Activated CD4-positive, alpha-beta T cell treated with anti-CD3 and anti-CD28 coated beads for 24 hours (primary cell): ENCODE measurements at places on chromosomes 2 and 18.
A peak's percentile ranks its signal among the peaks of the same experiment; 100 is the strongest.

GRCh38 chr18:70334728-70335329 is 46.0 kb downstream of the SOCS6 start:
- DNase-seq, result no peak

- DNase-seq, result no peak
Measured at GRCh38 chr2:49037197-49037596, 117.1 kb downstream of the FSHR start.

DNA sequence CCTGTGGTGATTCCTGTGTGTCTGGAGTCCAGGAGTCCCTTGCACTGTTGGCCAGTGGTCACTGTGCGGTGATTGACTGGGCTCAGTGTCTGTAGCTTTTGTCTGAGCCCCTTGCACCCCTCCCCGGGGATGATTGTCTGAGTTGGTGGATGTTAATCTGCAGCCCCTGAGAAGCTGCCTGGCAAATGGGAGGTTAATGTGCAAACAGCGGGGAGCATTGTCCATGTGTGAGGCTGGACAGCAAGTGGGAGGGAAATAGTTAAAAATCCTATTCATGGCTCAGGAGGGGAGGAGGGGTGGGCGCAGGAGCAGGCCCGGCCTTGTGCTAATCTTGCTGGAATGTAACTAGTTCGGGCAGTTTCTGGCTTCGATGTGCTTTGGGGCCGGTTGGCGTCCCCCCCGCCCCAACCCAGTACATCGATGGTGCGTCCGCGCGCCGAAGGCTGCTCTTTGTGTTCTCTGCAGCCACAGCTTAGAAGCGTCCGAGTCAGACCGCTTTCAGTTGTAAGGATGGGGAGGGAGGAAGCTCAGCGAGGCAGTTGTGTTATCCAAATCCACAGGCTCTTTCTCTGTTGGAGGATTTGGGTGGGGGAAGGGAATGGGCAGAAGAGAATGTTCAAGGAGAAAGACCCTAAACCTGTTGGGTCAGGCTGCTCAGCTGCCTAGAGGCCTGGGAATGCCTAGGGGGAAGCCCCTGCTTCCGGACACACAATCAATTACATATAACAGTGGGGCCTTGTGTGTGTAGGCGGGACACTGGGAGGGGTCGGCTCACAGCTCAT is 71.8 kb downstream of the TGOLN2 start:
- DNase-seq, result no peak

GRCh38 chr2:128311216-128311754 is 7.4 kb downstream of the HS6ST1 start:
- DNase-seq, result no peak

DNA sequence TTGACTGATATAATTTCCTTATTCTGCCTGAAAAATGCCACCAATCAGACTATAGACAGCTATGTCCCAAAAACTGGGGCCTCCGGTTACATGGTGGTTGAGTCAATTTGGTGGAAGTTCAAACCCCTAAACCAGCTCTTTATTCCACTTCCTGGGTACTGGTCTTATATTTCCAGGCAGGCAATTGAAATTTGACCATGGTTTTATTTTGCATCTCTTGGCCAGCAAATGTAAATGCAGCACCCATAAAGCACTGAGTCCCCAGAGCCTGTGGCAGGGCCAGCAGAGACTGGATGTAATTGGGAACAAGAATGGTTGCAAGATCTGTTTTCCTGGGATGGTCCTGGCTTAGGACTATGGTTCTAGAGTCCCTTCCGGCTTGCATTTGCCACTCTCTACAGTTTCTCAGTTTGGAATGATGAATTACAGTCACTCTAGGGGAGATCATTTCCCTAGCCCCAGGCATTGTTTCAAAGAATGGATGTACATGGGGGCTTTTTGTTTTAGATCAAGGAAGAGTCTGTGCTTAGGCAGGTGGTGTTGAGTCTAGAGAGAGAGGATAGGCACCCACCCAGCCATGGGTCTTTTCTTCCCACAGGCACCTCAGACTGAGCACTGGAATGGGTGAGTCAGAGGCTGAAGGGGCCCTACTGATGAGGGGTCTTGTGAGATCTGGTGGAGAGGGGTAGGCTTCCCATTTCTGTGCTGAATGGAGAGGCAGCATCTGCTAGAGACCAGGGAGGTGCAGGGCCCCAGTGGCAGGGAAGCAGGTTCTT is 108.4 kb upstream of the CDC42EP3 start:
- no peak for DNase-seq

DNA sequence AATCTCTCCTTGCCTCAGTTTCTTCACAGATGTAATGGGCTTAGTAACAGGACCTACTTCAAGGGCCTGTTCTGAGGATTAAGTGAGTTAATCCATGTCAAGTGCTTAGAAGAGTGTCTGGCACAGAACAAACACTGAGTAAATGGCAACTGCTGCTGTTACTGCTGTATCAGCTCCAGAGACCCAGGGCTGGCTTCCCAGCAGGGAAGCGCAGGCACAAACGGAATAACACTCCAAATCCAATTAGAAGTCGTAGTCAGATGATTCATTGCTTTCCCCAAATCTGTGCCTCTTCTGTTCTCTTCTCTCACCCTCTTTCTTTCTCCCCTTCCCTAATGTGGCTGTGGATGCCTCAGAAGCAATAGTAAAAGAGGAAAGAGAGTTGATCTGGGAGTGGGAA is 101.1 kb upstream of the FZD7 start:
- DNase-seq, result no peak

GRCh38 chr2:18387441-18388206 is 172.8 kb downstream of the RDH14 start:
- peak; percentile 31 for DNase-seq

DNA sequence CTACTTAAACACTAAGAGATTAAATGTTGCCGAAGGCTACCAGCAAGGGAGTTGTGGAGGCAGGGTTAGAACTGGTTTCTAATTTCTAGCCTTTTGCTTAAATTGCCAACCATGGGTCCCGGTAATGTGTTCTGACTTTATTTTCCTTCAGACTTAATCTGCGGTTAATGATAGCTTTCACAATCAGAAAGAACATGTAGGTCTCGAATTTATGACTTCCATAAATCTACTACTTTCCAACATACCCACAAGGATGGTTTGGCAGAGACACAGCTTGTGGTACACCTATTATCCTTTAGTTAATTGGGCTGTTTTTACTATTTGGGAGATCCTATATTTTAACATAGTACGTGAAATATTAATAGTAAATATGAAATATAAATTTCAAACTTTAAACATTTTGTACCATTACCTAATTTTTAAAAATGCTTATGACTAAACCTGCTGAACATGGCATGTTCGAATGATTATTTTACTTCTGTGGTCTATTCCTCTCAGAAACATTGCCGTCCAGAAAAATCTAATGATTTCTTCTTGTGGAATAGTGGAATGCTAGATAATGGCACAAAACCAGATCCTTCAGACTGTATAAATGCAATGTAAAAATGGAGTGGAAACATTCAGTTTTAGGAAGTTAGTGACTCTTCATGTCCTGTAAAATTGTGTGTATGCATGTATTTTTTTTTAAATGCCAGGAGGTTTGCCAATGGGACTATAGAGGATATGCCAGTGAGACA is 41.3 kb downstream of the PARD3B start:
- DNase-seq, result no peak

GRCh38 chr2:71330585-71331330 is 824 bp upstream of the ZNF638 start:
- no peak for DNase-seq

- no peak for DNase-seq
Measured at GRCh38 chr2:910698-911097, 40.0 kb upstream of the SNTG2 start.

DNA sequence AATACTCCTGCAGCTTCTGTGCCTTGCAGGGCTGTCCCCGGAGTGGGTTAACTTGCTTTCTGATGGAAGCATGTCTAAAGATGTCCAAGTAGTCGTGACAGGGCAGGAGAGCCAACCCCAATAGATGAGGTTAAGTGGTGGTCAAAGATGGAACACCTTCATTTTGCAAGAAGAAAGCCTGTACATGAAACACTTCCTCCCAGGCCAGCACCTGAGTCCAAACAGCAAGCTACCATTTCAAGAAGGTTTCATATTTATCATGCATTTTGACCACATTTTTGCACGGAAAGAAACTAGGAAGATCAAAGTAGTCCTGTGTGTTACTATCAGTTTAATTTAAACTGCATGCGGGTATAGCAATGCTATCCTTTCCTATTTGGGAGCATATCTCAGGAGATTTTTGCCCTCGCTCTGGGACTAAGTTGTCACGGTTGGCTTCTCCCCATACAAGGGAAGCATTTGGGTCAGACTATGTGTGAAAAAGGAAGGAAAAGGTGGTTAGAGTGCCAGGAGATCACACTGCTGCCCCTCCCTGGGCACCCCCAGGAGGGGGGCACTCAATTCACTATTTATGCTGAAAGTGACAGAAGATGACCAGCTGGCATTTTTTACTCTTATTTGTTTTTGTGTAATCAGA is 187.6 kb downstream of the ZNF521 start:
- DNase-seq, result no peak

DNA sequence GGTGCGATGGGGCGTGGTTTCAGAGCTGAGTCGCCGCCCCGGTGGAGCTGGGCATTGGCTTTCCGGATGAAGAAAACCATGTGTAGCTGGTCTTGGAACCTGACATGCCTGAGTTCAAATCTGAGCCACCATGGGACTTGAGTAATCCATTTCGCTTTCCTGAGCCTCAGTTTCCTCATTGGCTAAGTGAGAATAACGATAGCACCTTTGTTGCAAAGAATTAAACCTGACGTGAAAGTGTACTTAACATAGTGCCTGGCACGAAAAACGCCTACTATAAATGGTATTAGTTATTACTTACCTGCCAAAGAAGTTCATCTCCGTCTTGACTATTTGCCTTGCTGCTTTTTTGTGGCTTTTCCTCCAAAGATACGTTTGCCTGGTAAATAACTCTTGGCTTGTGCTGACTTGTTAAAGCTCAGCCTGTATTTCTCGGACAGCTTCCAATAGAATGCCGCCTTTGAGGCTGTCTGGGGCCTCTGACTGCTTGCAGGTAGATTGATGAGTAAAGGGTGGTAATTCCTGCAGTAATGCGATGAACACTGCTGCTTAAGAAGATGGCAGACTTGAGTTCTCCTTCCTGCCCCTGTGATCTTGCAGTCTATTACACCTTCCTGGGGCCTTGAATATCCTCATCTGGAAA is 1.3 kb downstream of the CDCA7 start:
- DNase-seq, result peak; percentile 10

DNA sequence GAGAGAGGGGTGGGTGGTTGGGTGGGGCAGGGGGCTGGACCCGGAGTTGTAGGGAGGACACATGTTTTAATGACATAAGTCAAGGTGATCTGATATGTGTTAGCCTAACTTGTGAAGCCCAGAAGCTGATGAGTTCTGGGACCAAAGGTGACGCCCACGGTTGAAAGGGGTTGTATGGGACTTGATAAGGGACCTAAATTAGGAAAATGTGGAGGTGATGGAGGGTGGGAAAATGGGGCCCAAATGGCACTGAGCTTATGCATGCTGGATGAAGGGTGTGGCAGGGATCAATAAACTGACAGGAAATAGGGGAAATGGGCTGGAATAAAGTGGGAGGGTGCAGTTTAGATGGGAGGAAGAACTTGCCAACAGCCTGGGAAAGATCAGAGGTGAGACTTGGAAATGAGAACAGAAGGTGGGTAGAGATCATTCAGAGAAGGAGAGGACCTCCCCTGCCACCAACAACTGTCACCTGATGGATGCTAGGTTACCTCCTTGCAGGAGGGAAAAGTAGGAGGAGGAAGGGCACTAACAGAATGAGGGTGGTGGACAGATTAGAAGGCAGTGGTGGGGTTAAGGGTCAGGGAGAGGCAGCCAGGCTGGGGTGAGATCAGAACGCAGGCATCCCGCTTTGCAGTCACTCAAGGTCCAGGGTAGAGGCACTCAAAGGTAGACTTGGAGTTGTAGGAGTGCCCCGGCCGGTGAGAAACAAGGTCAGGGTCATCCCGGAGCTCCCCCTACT is 15.3 kb downstream of the WNT10A start:
- no peak for DNase-seq

GRCh38 chr2:102239344-102239743 is 52.5 kb downstream of the IL1RL2 start:
- DNase-seq, result no peak

DNA sequence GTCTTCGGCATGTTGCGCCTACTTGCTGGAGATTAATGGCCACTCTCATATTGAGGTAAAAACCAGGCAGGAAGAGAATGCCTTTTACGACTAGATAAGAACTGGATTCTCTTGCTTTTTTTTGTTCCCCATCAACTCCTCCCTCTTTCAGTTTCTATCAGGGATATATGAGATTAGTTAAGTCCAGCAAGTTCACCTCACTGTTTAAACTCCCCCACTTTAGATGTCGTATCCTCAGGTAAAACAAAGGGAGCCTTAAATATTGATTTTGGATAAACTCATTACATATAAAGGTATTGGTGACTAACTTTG is 98.4 kb downstream of the PLEKHM3 start:
- no peak for DNase-seq

DNA sequence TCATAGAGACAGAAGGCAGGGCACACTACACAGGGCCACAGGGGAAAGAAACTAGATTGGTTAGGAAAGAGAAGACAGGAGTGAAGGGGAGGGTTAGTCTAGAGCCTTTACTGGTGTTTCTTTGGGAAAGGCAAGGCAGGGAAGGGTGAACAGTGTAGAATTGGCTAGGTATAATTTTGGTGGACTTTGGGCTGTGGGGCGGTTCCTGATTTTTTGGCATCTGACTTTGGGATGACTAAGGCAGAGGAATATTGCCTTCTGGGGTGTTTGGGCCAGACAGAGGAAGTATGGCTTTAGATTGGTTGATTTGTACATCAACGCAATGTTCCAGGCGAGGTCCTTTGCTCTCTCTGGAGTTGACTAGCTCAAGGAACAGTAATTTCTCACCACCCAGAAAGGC is 534.8 kb downstream of the DCC start:
- DNase-seq, result no peak

GRCh38 chr2:219542931-219543595 is 546 bp downstream of the CHPF start:
- DNase-seq, result no peak

DNA sequence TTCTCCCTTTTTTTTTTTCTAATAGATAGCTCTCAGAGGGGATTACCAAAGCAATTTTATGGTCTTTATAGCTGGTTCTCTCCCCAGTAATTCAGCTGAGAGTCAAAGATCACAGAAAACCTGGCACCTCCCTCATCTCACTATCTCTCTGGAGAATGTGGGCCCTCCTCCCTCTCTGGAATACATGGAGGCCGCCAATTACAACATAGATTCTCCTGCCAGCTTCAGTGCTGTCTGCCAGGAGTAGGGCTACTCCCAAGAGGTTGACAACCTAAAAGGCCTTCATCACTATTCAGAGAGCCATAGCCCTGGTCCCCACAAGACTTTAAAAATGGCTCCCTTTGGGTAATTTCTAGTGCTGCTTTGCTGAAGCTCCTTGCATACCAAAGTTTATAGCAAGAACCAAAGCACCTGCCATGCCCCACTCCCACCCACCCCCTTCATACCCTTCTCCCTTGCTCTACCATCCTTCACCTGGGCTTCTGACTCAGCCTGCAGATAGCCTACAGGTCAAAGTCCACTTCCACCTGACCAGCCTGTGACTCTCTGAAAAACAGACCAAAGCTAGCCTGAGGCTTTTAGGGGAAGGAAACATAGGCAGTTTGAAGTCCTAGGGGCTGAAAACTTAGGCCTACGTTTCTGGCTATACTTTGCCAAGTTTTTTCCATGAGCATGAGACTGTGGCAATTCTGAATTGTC is 472.3 kb downstream of the TNS1 start:
- DNase-seq, result no peak
